ELF-1 (cell line): ENCODE measurements at places on chromosomes 13 and 19.

- DNase-seq = no peak
Measured at GRCh38 chr13:105670179-105670990, 865.1 kb downstream of the EFNB2 start.

- no peak for DNase-seq
Measured at GRCh38 chr19:13807421-13808021, 12.3 kb downstream of the ZSWIM4 start.

- peak; percentile 96 for DNase-seq
Measured at GRCh38 chr19:21463449-21464105, 41.8 kb upstream of the ZNF429 start.

DNA sequence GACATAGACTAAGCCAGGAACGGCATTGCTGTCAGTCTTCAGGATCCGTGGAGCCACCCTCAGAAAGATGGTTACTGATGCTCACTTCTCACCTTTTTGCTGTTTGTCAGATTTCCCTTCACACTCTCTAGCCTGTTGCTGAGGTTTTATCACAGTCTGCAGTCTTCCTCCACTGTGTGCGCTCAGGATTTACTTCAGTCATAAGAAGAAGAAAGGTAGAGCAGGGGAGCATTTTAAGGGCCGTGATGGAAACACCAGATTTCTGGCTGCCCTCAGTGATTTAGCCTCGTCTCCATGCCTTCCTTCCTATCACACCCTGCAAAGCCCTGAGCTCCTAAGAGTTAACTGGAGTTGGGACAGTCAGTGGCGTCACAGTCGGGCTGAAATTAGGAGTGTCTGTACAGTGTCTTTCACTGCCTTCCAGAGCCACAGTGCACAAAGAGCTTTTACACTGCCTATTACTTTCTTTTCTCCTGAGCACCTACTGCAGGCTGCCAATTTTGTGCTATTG, 60.0 kb upstream of the GPR183 start:
- DNase-seq = no peak

DNA sequence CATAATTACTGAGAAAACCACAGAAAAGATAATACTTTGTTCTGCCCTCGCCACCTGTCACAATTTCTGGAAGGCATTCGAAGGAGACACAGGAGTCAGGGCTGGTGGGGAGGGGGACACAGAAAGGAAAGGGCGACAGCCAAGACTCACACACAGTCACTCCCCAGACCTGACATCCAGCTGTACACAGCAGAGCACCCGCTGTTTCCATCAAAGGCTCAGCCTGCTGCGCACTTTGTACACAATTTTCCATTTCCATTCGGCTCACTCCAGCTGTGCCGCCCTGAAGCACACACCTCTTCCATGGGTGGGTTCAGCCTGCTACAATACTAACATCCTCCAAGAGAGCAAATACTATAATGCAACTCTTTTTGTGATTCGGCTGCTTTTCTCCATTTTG, 38.0 kb downstream of the STK24 start:
- no peak for DNase-seq

DNA sequence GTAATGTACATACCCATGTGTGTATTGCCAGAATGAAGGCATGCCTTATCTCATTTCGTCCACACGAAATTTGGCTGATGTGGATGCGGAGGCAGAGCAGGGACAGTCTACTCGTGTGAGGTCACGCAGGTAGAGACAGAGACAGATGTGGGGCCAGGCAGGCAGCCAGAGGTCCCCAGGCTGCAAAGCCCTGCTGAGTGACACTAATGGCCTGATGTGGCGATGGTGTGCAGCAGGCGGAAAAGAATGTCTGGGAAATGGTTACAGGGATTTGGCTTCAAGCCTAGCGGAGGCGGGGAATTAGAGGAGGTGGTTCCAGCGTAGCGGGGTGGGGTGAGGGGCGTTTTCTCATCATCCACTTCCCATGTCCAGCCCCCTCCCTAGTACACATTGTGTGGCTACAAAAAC, 4.2 kb upstream of the IZUMO2 start:
- DNase-seq = peak; percentile 58

GRCh38 chr13:71607575-71607974, 259.4 kb downstream of the DACH1 start:
- no peak for DNase-seq

DNA sequence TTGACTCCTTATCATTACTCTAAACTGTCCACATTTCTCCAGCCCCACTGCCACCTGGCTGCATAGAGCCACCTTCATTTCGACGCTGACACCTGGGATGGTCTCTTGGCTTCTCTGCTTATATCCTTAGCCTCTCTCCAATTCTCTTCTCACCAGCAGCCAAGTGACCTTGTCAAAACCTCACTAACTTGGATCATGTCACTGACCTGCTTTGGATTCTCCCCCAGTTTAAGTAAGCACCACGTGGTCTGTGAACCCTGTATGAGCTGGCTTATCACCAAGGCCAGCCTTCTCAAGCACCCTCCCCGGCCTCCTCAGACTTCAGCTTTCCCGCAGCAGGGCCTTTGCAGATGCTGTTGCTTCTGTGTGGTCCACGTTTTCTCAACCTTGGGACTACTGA, 12.3 kb upstream of the GGACT start:
- no peak for DNase-seq

DNA sequence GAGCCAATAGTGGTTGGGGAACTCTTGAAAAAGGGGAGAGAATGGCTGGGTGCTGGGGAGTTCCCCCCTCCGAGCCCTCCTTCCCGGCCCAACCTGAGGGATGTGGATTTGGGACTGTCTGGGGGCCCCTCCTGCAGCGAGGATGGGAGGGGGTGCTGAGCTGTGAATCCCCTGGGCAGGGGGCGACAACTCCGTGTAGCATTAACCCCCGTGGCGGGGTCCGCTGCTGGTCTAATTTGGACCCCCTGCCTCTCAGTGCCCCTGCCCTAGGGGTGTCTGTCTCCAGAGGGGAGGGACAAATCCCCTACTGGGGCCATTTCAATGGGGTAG, 9.7 kb downstream of the MIDN start:
- DNase-seq = peak; percentile 14

GRCh38 chr19:14394167-14394566, 12.9 kb downstream of the ADGRE5 start:
- DNase-seq = no peak

GRCh38 chr13:105518086-105518485, 1017.4 kb downstream of the EFNB2 start:
- DNase-seq = no peak

DNA sequence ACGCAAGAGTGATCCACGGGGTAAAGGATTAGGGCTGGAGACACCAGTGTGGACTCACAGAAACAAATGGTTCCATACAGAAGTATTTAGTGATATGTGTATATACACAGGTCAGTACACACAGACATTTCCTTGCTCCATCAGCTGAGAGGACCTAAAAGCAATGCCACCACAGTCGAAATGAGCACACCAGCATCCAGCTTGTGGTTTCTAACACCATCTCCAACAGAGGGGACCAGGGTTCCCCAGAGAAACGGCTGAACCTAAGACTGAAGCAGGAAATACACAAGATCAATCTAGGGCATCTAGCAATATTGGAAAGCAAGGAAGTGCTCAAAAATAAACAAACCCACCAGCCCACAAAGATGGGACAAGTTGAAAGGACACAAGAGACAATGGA, 7.6 kb downstream of the GGACT start:
- DNase-seq = no peak

DNA sequence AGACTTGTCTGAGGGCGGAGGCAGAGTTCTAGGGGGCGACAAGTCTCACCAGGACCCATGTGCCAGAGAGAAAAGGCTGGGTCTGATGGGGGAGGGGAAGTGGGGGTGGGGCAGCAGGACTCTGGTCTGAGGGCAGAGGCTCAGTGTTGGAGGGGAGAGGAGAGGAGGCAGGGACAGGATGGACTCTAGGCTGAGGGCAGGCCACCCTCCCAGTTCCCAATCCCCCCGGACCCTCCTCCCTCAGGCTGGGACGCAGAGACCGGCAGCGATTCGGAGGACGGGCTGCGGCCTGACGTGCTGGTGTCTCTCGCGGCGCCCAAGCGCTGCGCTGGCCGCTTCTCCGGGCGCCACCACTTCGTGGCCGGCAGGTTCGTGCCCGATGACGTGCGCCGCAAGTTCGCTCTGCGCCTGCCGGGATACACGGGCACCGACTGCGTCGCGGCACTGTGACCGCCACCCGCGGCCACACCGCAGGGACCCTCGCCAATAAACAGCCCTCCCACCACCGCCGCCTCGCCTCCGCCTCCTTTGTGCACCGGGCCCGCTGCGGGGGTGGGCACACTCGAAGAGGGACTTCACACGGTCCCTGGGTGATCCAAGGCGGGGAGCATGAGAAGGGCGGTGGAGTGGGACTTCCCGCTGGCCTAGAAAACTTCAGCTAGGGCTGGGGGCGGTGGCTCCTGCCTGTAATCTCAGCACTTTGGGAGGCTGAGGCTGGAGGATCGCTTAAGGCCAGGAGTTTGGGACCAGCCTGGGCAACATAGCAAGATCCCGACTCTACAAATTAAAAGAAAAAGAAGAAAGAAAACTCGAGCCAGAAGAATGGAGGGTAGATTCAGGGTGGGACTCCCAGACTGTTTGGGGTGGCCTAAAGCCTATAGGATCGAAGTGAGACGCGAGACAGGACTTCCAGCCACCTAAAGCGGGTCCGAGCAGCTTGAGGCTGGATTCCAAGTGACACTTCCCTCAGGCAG, 703 bp upstream of the CILP2 start:
- DNase-seq = peak; percentile 56

DNA sequence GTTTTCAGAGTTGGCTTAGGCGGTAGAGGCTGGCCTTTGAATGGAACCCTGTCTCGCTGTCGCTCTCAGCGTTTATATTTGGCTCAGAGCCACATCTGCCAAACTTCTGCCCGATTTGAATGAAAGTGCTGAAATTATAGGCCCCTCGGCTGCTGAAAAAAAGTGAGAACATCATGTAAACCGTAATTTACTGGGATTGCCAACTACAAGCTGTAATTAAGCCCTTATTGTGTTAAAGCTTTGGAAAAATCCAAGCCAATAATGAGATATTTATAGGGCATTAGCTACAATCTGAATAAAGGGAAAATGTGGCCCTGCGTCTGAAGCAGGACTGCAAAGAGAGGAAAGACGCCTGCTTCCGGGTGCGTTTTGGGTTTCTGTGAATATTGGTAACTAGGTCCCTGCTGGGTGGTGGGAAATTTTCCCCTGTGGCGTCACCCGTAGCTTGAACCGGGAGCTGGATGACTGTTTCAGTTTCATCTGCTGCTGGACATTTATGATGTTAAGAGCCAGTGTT, 9.9 kb downstream of the DNM2 start:
- no peak for DNase-seq

DNA sequence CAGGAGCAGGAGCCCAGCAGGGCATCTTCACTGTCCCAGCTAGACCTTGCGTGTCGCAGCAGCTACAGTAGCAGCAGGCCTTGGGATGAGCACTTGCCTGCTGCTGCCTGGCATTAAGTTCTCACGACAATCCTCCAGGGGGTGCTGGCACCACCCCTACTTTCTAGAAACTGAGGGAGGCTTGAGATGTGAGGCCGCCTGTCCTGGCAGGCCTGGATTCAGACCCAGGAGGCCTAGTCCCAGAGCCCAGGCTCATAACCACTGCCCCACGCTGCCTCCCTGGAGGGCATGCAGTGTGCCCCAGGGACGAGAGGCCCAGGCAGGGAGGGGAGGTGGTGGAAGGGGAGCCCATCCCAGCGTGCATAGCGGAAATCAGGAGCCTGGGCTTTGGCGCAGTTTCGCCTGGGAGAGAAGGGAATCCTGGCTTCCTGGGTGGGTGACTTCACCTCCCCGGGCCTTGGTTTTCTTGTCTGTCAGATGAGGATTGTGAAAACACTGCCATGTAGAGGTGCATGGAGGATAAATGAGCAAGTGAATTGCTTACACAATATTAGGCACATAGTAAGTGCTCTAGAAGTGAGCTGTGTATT, 26.1 kb downstream of the PPP5C start:
- peak; percentile 69 for DNase-seq

DNA sequence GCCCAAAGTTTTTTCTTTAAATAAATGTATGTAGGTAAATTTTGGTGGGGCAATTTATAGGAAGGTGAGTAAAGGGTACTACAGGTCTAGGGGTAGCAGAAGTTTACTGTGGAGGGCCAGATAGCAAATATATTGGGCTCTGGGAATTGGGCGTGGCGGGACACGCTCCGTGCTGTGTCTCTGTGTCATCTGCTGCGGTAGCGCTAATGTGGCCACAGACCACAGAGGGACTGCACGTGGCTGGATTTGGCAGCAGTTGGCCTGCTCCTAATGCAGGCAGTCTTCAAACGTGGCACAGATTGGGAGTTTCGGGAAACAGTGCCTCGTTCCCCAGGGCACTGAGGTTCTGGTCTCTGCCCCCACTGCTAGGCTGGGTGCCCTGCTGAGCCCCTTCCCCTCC, 16.6 kb upstream of the MYDGF start:
- DNase-seq = no peak

- DNase-seq = no peak
Measured at GRCh38 chr19:45782162-45782691, at the start of gene DMPK. DMPK (minus strand) TSS chr19:45782490; CDS start chr19:45782352, 138 bp downstream.

- DNase-seq = no peak
Measured at GRCh38 chr19:31255831-31256592, 93.2 kb downstream of the TSHZ3 start.

DNA sequence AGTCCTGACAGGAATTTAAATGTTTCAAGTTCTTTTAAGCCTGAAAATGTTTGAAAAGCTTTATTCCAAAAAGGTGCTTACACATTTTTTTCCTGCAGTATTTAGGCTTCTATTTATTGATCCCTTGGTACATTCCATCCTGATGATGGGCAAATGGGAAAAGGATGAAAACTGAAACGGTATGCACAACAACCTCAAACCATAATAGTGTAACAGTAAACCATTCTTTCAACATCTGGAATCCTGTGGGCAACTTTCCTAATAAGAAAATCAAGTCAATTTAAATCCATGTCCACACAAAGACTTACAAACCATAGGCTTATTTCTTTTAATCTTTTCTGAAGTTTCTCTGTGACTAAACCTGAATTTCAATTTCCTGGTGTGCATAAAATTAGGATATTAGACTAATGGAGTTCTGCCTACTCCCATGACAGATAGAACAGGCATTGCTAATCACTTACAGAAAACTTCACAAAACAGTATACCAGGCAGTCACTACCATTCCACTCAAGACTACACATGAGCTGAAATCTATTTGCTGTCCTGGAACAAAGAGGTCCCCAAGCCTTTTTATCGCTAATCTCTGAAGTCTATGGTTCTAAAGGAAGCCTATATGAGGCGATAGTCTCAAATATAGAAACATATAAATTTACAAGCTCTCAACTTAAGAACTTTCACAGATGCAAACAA, 103.3 kb downstream of the DLEU7 start:
- no peak for DNase-seq

GRCh38 chr19:6443986-6444385, 10.4 kb upstream of the SLC25A41 start:
- DNase-seq = no peak
